MM.1S (cell line): ENCODE measurements at places on chromosomes 13 and 19.

- no peak for DNase-seq
These were observed 12.1 kb downstream of the METTL21C start for GRCh38 chr13:102682727-102683126.

- no peak for DNase-seq
These were observed at the start of gene DCLK1 for GRCh38 chr13:36131222-36131930. DCLK1 (minus strand) TSS chr13:36131382.

GRCh38 chr13:27170221-27170515, 1.4 kb downstream of the USP12 start:
- no peak for DNase-seq

DNA sequence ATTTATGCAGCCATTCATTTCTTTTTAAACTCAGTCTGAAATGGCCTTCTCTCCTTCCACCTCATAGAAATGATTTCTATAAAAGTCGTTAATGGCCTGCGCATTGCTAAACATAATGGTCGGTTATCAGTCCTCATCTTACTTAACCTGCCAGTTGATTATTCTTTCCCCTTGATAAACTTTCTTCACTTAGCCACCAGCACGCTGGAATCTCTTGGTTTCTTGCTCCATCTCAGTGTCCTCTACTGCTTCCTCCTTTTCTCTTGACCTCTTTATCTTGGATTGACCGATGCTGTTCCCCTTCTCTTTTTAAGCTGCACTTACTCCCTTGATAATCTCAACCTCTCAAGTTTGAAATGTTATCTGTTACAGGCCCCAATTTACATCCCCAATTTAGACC, 12.2 kb upstream of the CLC start:
- no peak for DNase-seq

- peak; percentile 77 for DNase-seq
These were observed 47.1 kb upstream of the MAP3K10 start for GRCh38 chr19:40144151-40144550.

GRCh38 chr13:48686636-48687210, 33.0 kb downstream of the CYSLTR2 start:
- no peak for DNase-seq

GRCh38 chr13:96377835-96378234, 287.9 kb downstream of the HS6ST3 start:
- DNase-seq: no peak

- DNase-seq: no peak
These were observed 22.8 kb downstream of the WTIP start for GRCh38 chr19:34504273-34504808.

- DNase-seq: no peak
These were observed 23.7 kb downstream of the NOSIP start for GRCh38 chr19:49556412-49557398.

GRCh38 chr13:47134939-47135489, 238.2 kb upstream of the HTR2A start:
- no peak for DNase-seq

DNA sequence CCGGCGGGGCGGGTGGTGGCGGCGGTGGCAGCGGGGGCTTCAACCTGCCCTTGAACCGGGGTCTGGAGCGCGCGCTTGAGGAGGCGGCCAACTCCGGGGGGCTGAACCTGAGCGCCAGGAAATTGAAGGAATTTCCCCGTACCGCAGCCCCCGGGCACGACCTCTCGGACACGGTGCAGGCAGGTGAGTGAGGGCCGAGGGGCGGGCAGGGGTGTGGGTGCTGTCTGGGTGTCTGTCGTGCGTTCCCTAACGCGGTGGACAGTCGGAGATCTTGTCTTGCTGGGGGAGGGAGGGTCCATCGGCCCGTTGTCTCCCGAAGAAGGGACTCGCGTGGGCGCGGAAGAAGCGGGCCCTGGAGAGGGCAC, 533 bp downstream of the LRCH1 start:
- no peak for DNase-seq

DNA sequence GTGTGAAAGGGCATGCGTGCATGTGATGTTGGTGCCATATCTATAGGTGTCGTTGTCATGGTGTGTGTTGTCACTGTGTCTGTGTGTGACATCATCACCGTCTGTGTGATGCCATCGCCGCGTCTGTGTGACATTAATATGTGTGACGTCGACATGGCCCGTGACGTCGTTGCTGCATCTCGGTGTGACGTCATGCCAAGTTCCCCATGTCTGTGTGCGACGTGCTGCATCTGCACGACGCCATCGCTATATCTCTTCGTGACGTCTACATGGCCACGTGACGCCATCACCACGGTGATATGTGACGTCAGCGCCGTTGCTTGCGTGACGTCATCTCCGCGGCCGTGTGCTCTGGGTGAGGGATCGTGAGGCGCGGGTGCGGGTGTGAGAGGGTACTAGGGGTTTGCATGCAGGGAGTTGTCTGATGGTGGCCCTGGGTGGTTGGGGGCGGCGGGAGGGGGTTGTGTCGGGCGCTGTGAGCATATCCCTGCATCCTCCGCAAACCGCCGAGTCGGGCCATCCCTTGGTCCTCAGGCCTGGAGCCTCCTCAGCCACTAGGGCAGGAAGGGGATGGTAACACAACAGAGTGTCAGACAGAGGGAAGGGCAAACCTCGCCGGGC, 14.6 kb downstream of the GTPBP3 start:
- DNase-seq: no peak

GRCh38 chr13:60482012-60482411, 85.0 kb downstream of the TDRD3 start:
- no peak for DNase-seq

- DNase-seq: peak; percentile 36
These were observed 66.1 kb upstream of the FRY start for GRCh38 chr13:31965361-31966066.

GRCh38 chr19:10390652-10391286, 10.4 kb upstream of the TYK2 start:
- DNase-seq: peak; percentile 53

- DNase-seq: no peak
These were observed 370.6 kb downstream of the TSHZ3 start for GRCh38 chr19:30978639-30979038.

- DNase-seq: no peak
These were observed 543.1 kb upstream of the SLITRK5 start for GRCh38 chr13:87128036-87128435.

- peak; percentile 8 for DNase-seq
These were observed 12.1 kb upstream of the ZSCAN1 start for GRCh38 chr19:58021541-58022282.

DNA sequence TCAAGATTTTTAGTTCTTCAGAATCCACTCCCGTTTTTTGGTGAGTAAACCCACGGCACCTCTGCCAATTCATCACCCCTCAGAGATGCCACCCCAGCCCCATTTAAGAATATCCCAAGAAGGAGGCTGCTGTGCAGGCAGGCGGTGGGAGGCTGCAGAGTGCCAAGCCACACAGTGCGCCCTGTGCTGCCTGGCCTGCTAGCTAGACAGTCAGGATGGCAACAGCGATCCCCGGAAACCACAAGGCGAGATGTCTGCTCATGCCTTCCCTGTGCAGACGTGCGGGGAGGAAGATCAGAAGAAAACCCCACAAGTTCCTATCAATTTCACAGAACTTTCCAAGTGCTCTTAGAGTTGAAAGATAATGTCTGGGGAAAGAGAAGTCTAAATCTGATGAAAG, 64.8 kb upstream of the GPR183 start:
- DNase-seq: no peak

DNA sequence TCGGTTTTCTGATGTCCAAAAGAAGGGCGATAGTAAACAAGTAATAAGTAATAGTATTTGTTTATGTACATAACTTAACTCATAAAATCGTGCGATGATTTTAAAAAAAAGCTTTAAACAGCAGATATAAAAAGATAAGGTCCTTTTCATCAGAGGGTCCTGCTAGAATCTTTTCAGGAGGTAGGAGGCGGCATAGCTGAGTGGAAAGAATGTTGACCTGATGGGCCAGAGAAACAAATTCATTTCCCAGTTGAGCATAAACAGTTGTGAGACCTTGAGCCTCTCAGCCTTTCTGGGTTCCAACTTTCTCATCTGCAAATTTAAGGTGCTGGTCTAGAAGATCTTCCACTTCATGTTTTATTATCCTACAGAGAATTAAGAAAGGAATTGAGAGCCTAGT, 173.5 kb downstream of the LACC1 start:
- DNase-seq: no peak

DNA sequence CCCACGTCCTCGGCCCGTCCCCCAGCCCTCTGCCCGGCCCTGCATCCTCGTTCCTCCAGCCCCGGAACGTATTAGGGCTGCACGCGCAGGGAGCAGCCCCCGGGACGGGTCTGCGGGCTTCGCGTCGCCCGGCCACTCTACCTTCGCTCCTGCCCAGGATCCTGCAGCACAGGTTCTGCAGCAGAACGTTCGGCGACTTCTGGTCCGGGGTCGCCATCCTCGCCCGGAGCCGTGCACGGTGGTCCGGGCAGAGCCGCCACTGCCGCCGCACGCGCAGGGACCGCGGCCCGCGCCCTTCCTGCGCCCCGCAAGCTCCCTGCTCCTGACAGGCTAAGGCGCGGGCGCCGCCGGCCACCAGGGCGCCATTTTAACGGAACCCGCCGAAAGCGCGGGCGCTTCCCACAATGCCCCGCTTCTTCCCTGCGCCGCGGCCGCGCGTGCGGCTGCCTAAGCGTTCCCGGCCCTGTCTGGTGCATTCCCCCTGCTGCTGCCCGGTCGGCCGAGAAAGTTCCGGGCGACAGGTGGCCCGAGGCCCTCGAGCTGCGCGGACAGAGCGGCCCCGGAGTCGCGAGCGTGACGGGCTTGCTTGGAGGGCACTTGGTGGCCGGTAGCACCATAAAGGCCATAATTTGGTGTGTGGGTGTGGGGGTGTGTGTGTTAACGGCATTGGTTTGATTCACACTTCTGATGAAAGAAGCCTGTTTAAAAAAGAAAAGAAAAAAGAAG, at the start of gene TUBGCP3:
TUBGCP3 (minus strand) TSS at position 390 of the 726 bp plus-strand sequence; CDS start at position 217, 173 bp downstream.
- peak; percentile 87 for DNase-seq

GRCh38 chr13:113110048-113110851, 4.7 kb downstream of the F7 start:
- DNase-seq: no peak

DNA sequence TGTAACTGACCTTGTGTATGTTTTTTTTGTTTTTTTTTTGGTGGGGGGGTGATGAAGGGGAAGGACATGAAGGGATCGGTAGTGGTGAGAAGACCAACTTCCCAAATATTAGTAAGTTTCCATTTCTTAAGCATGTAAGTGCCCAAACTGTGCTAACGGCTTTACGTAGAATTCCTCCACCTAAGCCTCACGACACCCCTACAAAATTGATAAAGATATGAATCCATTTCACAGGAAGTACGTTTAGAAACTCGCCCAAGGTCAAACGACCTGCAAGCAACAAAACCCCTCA, 649 bp downstream of the UQCRFS1 start:
- no peak for DNase-seq

DNA sequence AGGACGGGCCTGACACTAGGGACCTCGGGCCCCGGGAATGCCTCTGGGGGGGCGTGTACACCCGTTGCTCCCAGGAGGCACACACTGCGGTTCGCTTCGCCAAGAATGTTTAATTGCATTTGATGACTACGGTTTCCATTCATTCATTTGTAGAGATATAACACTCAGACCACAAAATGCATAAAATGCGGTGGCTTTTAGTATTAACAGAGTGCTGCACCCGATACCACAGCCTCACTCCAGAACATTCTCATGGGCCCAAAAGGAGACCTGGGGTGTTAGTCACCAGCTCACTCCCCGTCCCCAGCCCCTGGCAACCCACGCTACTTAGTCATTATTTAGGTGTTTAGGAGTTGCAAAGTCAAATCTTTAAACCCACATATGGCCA, 21.8 kb downstream of the HCN2 start:
- DNase-seq: no peak

- no peak for DNase-seq
These were observed 137.4 kb downstream of the SPRY2 start for GRCh38 chr13:80203496-80203895.

GRCh38 chr19:2043961-2044708, 6.9 kb downstream of the MKNK2 start:
- DNase-seq: no peak

DNA sequence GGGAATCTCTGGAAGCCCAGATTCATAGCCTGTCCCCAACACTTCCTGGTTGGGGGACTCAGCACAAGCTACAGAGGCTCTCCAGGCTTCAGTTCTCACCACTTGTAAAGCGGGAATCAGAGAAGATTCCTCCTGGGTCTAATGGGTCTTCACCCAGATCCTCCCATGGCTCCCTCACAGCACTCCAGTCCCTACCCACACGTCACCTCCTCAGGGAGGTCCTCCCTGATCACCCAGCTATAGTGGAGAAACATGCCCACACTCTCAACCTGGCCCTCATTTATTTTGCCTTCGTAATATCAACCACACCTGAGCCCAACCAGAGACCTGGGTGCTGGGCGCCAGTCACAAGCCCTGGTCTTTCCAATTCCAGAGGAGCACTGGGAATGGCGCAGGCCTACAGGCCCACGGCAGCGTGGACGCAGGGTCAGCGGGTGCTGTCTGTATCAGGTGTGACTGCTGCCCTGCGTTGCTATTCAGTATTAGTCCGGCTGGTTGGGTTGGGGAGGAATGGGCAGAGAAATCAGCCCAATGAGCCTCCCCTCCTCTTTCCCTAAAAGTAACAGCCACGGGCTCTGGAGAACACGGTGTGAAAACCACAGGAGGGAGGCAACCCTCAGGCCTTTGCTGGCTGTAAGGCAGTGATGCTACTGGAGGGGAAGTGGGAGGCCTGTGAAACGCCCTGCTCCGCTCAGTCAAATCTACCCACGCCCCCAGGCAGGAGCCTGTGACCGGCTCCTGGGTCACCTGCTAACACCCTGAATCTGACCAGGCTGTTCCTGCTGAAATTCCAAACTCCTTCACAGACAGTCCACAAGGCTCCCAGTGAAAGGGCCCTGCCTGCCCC, 5.2 kb downstream of the AKT2 start:
- DNase-seq: no peak

DNA sequence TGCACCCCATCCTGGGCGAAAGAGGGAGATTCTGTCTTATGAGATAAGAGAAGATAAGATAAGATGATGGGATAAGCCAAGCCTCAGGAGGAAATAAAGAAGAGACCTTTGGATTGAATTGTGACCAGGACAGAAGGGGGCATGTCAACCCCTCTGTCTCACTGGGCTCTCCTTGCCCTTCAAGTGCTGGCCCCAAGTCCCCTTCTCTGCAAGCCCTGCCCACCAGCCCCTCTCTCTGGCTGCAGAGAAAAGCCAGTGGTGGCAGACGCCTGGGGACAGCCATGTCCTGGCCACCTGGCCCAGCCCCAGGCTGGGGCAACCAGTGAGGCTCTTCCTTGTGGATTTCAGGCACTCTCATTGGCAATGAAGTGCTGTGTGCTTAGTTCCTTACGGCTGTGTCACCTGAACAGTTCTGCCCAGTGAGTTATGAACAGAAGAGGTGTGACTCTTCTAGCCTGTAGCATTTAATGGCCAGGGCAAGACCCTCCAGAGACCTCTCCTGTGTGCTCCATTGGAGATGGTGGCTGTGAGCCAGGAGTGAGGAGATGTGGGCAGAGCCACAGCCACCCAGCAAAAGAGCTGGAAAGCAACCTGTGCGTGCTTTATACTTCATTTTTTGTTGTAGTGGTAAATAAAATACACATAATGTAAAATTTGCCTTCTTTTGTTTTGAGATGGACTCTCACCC, 6.1 kb upstream of the BTBD2 start:
- no peak for DNase-seq

GRCh38 chr19:38289955-38290354, 14.1 kb upstream of the C19orf33 start:
- no peak for DNase-seq
